Dorsolateral prefrontal cortex (tissue), 122 donors: ENCODE measurements at places on chromosomes 6 and 20.
A peak's percentile ranks its signal among the peaks of the same experiment; 100 is the strongest.

DNA sequence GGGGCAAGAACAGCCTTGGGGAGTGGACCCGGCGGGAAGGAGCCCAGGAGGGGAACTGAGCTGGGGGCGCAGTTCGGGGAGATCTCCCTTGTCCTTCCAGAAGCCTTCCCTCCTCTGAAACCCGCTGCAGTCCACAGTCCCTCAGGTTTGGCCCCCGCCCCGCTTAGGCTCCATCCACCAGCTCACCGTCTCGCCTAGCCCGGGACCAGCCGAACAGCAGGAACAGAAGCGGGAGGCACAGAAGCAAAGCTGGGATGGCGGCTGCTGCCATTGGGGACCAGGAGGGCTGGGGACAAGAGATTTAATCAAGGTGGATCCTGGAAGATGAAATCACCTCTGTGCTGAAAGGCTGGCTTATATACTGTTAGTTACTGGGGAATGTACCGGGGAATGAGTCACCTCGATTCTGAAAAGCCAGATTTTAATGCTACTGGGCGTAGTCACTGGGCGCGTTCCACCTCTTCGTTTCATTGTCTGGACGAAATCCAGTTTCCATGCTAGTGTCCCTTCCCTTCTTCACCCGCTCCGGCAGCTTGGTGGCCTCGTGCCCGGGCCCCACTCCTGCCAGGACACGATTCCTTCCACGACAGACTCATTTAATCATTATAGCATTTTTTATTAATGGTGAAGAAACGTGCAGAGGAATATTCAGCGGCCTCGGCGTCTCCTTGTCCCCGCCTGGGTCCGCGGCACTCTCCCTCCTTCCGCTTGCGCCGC lies at the start of gene RAET1L:
RAET1L (minus strand) TSS at position 332 of the 717 bp plus-strand sequence; CDS start at position 271, 61 bp downstream.
- DNase-seq: no peak

DNA sequence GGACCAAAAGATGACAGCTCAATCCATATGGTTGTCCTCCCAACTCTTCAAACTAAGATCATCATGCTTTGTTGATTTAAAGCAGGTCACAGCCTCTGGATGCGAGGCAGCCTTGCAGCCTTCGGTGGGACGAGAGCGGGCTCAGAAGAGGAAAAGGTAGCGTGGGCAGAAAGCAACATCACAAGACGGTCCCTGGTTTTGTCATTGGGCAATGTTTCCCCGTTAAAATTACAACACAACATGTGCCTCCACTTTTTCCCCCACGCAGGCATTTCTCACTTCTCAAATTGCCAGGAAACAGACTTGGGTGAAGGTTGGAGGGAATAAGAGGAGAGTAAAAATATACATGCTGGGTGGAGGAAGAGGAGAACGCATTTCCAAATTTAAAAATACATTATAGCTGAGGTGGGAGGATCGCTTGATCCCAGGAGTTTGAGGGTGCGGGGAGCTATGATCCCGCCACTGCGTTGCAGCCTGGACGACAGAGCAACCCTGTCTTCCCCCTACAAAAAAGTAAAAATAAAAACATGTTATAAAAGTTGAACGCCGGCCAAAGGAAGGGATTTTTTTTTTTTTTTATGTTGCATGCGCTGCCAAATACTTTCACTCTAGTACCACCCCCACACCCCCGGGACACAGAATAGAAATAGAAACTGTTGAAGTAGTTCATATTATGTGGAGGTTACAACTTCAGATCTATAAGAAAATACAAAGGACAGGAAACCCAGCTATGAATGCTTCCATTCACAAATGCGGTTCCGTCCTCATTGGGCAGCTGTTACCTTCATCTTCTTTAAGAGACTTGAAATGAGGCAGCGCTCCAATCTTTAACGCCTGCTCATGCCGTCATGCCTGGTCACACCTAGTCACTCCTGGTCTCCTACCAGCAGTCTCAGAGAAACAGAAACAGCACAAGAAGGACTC lies 13.9 kb upstream of the NAA20 start:
- no peak for DNase-seq

GRCh38 chr6:64259372-64259771 lies 623.8 kb downstream of the PHF3 start:
- DNase-seq: no peak

DNA sequence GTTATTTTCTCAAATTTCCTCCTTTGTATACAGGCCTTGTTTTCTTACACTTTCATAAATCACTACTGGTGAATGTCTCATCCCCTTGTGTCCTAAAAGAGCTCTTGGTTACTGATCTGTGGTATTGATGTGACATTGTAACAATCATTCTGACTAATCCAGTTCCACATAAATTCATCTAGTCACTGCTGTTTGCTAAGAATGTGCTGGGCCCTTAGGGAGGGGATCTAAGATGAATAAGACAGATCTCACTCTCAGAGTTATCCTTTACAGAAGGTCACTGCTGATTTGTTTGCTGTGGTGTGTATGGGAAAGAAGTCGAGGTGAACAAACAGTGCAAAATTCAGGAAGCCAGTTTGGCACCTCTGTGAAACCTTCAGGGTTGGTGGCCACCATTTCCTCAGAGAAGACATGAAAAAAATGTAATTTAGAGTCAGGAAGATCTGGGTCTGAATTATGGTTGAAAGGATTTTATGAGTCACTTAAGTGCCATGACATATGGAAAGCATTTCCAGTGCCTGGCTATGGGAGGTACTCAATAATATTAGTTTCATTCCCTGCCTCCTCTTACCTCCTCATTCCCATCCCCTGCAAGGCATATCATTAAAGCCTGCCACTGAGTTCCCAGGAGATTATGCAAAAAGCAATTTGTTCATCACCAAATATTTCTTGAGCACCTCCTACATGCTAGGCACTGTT lies 121.8 kb downstream of the COL9A1 start:
- DNase-seq: no peak

- DNase-seq: no peak
These were observed 12.9 kb upstream of the SLC9A8 start for GRCh38 chr20:49799698-49800097.

- no peak for DNase-seq
These were observed 786 bp downstream of the ADRM1 start for GRCh38 chr20:62303340-62304226.

DNA sequence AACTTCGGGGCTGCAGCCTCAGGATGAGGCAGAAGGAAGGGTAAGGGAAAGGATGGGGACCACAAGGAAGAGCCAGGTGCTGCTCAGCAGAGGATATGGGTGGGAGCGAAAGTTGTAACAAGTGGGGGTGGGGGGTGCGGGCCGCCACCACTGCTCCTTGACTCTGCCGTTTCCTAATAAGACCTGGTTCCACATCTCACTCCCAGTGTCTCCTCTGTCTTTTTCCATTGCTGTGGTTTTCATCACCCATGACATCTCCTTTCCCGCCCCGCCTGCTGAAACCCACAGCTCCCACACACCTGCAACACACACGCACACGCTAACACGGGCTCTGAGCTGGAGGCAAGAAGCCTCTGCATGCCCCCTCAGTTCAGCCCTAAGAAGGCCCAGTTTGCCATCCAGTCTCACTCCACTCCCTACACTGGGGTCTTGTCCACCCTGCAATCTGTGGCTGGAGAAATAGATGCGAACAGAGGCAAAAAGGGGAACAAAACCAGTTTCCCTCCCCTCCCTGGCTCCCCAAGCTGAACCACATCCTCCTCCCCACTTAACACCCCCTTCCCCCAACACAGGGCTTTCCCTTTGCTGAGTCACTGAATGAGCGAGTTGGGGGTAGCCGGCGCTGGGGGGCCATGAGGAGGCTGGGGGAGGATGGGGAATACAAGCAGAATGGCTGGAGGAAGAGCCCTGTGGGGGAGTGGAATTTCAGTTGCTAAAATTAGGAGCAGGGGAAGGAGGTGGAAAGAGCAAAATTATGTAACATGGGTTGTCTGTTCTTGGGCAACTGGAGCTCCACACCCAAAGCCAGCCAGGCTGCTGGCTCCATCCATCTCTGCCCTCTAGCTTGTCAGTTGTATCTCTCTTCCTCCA lies 11.5 kb downstream of the NFKBIL1 start:
- DNase-seq: peak; percentile 43

DNA sequence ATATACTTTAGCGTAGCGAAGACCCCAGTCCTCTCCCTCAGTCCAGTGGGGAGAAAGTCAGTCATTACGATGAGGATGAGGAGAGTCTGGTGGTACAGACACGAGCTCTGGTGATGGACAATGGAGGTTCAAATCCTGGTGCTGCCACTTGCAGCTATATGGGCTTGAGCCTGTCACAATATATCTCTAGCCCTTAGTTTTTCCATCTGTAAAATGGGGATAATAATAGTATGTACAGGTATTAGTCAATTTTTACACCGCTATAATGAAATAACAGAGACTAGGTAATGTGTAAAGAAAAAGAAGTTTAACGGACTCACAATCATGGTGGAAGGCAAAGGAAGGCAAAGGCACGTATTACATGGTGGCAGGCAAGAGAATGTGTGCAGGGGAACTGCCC lies 237.9 kb downstream of the BCAS1 start:
- no peak for DNase-seq

GRCh38 chr6:127637830-127638409 lies 60.9 kb downstream of the C6orf58 start:
- DNase-seq: no peak

- DNase-seq: no peak
These were observed 191.7 kb upstream of the NOX3 start for GRCh38 chr6:155647354-155647753.

DNA sequence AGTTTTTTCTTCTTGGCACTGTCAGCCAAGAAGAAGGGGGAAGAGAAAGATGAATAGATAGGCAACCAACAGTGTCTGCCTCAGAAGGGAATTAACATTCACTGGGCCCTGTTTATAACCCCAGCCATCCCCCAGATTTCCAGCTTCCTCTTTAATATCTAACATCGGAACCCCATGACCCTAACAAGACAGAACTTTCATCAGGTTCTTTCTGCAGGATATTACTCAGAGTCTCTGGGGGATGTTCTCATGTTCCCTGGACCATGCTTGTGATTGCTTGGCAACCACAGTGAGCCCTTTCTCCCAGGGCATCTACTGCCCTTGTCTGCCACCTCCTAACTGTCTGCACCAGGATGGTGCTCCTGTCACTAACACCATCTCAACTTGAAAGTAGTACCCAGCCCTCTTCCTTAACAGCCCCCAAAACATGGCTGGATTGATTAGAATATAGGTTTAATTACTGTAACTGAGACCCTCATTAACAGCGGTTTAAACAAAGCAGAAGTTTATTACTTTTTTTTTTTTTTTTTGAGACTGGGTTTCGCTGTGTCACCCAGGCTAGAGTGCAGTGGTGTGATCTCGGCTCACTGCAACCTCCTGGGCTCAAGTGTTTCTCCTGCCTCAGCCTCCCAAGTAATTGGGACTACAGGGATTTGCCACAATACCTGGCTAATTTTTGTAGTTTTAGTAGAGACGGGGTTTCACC lies 12.0 kb upstream of the PTPN1 start:
- no peak for DNase-seq

DNA sequence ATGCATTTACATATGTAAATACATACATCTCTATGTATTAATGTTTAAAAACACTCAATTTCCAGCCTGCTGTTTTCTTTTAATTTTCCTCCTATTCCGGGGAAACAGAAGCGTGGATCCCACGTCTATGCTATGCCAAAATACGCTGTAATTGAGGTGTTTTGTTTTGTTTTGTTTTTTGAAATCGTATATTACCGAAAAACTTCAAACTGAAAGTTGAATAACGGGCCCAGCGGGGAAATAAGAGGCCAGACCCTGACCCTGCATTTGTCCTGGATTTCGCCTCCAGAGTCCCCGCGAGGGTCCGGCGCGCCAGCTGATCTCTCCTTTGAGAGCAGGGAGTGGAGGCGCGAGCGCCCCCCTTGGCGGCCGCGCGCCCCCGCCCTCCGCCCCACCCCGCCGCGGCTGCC lies 355 bp upstream of the BMP2 start:
- no peak for DNase-seq

DNA sequence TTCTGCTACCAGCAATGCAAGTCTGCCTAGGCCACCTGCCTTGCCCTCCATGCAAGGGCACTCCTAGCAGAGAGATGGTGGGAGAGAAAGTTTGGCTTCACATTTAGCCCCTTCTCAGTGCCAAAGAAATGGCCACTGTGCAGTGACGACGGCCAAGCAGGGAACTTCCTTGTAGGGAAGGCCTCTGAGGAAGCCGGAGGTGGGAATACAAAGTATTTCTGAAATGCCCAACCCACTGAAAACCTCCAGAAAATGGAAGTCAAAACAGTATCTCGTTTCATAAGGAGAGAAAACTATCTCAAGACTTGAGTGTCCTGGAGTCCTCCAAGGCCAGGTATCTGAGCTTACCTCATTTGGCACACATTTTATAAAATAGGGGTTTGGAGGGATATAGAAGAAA lies 42.7 kb downstream of the JAG1 start:
- DNase-seq: no peak

DNA sequence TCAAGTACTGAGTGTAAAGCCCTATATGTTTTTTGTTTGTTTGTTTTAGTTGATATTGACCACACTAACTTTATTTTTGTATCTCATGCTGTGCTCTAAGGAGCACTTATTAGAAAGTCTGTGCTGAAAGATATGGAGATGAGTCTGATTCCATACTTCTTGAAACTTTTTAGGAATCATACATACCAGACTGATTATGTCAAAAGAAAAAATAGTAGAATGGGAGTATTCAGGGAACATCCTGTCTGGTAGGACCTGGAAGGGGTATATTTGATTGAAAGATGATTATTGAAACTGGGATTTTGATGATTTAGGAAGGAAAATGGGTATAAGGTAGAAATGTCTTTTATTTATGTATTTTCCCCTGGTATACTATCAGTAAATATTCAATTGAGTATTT lies 111.4 kb downstream of the QKI start:
- no peak for DNase-seq

DNA sequence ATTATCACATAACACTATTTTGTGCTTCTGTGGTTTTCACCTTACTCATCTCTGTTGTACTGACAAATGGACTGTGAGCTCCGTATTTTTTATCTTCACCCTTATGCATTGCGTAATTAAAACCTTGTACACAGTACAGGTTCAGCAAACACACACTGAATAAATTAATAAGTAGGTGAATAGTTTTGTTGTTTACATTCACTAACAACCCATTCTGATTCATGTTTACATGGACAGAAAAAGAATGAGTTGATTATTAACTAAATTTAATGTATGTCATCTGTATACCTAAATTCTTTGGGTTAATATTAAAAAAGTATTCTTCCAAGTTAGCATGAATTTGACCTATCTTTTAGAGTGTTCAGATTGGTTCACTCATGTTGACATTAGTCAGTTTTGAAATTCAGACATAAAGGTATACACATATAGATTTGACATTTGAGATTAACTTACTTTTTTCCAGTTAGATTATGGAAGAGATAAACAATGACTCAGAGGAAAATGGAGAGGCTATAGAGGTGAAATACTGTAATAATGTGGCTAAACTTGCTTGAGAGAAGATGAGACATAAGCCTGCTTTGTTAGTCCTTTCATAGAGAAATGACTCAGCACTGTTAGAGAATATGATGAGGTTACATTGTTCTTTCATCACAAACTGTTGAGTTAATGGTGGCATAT lies 541.7 kb upstream of the FLRT3 start:
- no peak for DNase-seq

DNA sequence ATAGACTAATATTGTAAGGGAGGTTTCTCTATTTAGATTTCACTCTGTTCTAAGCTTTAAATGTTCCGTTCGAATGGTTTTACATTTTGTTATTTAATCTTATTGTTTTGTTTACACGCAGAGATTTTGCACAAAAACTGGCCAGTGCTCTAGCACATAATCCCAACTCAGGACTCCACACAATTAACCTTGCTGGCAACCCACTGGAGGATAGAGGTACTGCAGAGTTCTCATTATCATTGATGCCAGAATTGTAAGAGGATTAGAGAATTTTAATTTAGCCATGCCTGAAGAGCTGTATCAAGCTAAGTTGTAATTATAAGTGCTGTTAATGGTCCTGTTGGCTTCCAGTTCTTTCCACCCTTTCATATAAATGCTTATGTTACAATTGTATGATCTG lies 179.7 kb upstream of the SCGN start:
- no peak for DNase-seq

GRCh38 chr6:145141572-145141971 lies 593.7 kb downstream of the EPM2A start:
- no peak for DNase-seq
